Hindlimb muscle (tissue), 1 donor: ENCODE measurements at places on chromosomes 6 and 20.

DNA sequence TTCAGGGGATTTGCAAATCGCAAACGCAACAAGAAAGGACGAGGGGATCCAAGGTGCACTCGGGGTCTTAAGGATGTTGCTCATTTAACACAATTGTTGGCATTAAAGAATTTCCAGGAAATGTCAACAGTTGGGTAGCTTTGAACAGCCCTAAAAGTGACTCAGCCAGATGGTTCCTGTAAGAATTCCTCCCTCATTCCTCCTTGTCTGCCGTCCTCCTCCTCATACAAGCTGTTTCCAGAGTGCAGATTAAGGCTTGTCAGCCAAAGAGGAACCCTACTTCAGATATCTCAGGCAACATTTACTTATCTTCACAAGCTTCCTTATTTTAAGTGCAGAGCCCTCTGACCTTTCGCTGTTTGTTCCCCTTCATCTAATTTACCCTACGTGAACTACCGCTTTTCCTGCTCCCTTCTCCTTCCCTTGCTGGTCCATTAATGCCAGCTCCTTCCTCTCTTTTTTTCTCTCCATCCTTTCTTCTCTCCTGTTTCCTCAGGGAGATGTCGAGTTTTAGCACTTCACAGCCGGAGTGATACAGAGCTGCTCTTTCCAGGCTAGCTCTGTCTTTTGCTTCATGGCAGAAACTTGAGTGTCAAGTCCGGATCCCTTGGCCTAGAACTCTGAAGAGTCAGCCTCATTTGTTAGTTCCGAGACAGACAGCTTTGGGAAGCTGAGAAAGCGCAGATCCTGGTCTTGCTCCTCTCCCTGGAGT lies 26.1 kb upstream of the TBC1D7 start:
- DNase-seq = no peak

- no peak for DNase-seq
Measured at GRCh38 chr6:106488494-106489370, 128.2 kb downstream of the CRYBG1 start.

DNA sequence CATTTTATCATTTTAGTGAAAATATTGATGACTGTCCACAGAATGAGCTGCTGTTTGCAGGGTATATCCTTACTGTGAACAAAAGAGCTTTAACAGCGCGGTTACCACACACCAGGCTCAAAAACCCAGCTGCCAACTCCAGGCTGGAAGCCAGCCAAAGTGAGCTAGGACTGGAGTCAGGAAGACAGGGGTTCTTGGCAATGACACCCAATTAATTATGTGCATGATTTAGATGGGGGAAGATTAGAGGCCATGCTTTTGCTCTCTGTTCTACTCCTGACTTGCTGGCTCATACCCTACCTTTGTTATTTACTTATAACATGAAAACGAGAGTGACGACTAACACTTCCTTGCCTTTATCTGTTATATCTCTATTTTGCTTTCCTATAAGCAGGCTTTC lies 128.9 kb upstream of the SHLD1 start:
- DNase-seq = no peak

GRCh38 chr6:4707011-4707410 lies 69.2 kb upstream of the CDYL start:
- no peak for DNase-seq
